ENCODE measurements at places on chromosomes 1 and 21. TPM values are rescaled to one million over a fixed set of nuclear protein-coding genes. Genes with fewer than 3 reads are reported as not detected.

DNA sequence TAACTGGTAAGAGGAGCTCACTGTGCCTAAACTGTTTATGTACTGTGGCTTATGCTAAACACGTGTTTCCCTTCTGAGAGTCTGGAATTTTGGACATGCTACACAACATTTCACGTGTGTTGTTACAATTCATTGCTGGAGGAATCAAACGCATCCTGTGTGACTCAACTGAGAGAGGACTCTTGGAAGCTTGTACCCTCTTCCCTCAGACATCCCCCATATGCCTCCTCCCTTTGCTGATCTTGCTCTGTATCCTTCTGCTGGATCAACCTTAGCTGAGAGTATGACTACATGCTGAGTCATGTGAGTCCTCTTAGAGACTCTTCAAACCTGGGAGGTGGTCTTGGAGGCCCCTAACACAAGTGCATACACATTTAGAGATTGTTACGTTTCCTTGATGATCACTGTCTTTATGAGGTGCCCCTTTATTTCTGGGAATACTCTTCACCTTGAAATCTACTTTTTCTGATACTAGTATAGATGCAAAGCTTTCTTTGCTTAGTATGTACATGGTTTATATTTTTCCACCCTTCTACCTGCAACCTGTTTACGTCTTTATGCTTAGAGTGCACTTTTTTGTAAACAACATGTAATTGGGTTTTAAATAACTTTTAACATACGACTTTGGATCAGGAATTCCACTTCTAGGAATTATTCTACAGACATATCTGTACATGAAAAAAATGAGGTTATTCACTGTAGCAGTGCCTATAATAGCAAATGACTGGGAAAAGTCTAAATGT is 8.7 kb downstream of the NPHP4 start:
- H3K27me3 ChIP-seq, result no peaks in the 10 kb centered on the region
- H3K4me3 ChIP-seq, result no peak overlapping the region
- peaks cover 1% of the 10 kb centered on the region for H3K36me3 ChIP-seq

- H3K36me3 ChIP-seq, result no peaks in the 10 kb centered on the region
- no peak overlapping the region for H3K27ac ChIP-seq
- H3K4me3 ChIP-seq, result no peak overlapping the region
- DNase-seq, result no peak
- H3K4me1 ChIP-seq, result peaks cover 22% of the 10 kb centered on the region
Measured at GRCh38 chr1:202639500-202639899, 70.8 kb downstream of the SYT2 start.

GRCh38 chr1:88286716-88287115 is 397.4 kb upstream of the PKN2 start:
- no peaks in the 10 kb centered on the region for H3K4me1 ChIP-seq
- no peak overlapping the region for H3K4me3 ChIP-seq
- DNase-seq, result no peak
- no peaks in the 10 kb centered on the region for H3K27me3 ChIP-seq
- no peaks in the 10 kb centered on the region for H3K36me3 ChIP-seq

DNA sequence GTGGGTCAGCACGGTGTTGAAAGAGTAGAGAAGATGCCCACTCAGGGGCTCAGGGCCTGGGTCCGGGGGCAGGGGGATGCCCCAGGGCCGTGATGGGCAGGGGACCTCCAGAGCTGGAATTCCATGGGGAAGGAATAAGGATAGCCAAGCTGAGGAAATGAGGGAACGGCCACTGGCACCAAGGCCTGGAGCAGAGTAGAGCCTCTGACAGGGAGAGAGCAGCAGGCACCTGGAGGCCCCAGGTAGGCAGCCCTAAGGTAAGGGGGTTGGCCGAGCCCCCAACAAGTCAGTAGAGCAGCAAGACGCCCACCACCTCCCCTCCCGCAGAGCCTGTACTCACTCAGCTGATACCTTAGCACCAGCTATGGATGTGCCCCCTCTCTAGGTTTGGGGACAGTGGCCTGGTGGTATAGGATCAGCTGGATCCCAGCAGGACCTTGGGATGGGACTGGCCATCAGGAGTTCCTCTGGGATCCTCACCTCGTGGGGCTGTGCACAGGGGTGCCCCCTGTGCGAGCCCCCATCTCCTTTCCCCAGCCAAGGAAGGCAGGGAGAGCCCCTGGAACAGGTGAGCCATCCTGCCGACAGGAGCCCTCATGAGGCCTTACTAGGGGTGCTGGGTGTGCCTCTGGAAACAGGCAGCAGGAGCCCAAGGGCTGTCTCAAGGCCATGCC is 21.0 kb upstream of the ARF1 start:
- peaks cover 36% of the 10 kb centered on the region for H3K27me3 ChIP-seq
- H3K27ac ChIP-seq, result no peak overlapping the region
- H3K4me1 ChIP-seq, result peaks cover 5% of the 10 kb centered on the region
- DNase-seq, result no peak

GRCh38 chr1:63777286-63777685 is 3.5 kb downstream of the ROR1 start:
- H3K27ac ChIP-seq, result no peak overlapping the region
- H3K4me1 ChIP-seq, result peaks cover 12% of the 10 kb centered on the region
- DNase-seq, result no peak
- peaks cover 40% of the 10 kb centered on the region for H3K27me3 ChIP-seq
- no peak overlapping the region for H3K4me3 ChIP-seq
- H3K36me3 ChIP-seq, result no peaks in the 10 kb centered on the region

The SPRR2E gene
- not detected for total RNA-seq
